IMR-90 (cell line): ENCODE measurements at places on chromosomes 3 and 15. TPM values are rescaled to one million over a fixed set of nuclear protein-coding genes. Genes with fewer than 3 reads are reported as not detected.
A peak's percentile ranks its signal among the peaks of the same experiment; 100 is the strongest.

DNA sequence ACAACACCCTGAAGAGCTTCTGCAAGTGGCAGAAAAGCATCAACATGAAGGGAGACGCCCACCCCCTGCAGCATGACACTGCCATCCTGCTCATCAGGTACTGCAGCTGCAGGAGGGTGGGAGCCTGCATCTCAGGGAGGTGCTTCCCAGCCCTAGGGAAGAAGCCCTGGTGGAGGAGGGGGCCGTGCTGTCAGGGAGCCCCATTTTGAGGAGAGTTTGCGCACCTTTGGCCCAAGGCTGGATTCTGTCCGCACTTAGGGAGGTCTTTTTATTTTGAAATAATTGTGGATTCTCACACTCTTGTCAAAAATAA lies 42.1 kb downstream of the SAXO2 start:
- no peak for DNase-seq

DNA sequence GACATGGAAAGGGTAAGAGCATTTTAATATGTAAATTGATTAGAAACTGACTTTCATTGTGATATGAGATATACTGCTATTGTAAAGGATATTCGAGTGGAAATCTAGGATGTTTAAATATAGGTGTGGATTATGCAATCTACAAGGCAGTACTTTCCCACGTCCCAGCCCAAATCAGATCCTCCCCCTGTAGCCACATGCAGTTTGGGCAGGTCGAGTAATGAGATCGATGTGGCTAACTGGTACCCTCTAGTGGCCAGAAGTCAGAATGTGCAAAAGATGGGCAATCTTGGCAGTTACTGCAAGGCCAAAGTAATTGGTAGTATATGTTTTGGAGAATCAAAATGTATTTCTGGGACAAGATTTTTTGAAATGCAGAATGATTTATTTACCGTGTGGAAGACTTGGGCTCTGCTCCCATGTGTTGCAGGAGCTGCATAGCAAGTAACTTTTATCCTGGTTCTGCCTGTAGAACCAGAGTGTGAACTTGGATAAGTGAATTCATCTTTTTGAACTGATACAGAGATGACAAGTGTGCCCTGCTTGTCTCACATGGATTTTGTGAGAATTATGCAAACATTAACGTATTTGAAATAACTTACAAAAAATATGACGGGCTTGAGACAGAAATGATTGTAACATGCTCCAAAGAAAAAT lies 94.5 kb upstream of the ADAMTSL3 start:
- peak; percentile 61 for DNase-seq

DNA sequence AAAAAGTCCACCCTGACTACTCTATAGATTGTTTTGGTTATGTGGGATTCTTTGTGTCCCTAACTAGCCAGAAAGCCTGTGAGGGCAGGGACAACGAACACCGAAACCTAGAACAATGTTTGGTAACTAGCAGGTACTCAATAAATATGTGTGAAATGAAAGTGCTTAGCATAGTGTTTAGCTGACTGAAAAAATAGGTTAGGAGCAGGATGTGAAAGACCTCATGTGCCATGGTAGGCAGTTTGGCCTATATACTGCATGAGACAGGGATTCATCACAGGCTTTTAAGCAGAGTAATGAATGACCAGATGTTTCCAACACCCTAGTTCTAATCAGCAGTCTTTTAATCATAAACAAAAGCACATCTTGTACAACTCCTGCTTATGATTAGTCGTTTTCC lies 64.2 kb downstream of the MYO5A start:
- DNase-seq, result no peak

DNA sequence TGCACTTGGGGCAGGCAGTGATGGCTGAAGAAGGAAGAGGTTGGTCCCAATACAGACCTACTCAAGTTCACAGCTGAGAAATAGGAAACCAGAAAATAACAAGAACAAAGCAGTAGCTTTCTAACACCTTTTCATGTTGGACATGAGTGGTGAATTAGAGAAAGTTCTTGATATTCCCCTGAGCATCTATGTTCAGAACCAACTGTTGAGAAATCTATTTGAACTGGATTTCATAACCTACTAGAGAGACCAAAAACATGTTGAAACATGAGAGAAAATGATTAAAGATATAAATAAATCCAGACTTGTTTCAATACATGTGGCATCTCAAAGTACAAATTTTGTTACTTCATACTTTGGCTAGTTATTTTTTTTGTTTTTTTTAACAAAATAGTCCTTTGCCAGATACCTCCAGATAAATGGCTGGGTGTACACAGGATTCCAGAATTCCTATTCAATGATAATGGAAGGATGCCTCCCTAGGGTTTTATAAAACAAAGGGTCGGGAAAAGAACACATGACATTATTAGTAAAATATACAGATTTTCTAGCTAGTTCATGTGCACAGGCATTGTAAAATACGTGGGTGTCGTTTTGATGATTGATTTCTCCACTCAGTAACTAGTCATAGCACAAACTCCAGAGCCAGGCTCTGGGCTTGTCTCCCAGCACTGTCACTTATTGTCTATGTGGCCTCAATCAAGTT lies 34.4 kb upstream of the TNFSF10 start:
- DNase-seq, result peak; percentile 51

DNA sequence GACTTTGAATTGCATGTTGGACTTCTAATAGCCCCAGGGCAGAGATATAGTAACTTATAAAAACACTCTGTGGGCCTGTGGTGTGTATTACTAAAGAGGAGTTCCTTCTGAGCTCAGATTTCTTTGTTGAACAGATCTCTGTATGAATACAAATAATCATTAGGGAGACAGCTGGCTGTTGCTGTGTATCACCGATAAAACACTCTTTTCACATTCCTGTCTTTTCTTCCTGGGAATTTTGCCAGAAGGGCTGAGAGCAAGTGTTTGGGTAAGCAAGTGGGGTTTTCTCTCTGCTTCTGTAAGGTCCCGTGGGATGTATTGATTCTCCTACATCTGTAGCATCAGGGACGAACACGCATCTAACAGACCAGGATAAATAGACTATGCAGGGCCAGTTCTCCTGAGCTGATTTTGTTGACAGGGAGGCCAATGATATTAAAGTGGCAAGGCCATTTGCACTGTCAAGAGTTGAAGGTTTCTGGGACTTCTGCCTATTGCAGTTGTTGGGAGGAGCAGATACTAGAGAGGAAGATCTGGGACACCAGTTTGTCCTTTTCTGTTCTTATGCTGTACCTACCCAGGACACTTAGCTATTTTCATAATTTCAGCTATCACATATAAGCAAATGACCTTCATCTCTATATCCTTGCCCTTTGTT lies 225.9 kb upstream of the CD96 start:
- peak; percentile 93 for DNase-seq

Gene IQCH
- 0.42 and 0.60 TPM in 2 replicates for polyA plus RNA-seq

Gene PLOD2
- polyA plus RNA-seq, result 62.9 and 84.0 TPM in 2 replicates

Gene TFDP2
- polyA plus RNA-seq, result 10.7 and 11.5 TPM in 2 replicates
